ENCODE measurements at places on chromosomes 3 and 15. TPM values are rescaled to one million over a fixed set of nuclear protein-coding genes. Genes with fewer than 3 reads are reported as not detected.

DNA sequence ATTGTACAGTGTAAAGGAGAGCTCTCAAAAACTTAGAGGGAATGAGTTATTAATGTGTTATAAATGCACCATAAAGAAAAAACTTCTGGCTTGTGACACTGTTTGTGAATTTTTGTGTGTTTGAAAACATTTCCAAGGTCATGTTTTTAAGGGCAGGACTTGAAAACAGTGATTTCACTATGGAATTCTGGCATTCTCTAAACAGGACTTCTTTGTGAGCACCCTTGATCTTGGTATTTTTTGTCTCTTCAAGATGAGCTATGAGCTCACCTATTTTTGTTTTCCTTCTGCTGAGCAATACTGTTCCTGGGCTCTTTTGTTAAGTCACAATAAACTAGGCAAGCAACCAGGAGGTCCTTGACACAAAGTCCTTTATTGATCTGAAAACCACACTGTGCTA lies 284.4 kb downstream of the RBMS3 start:
- H3K27ac ChIP-seq: no peak overlapping the region
- H3K4me1 ChIP-seq: no peaks in the 10 kb centered on the region
- H3K36me3 ChIP-seq: no peaks in the 10 kb centered on the region

SUMF1 gene
- 84.9 TPM for total RNA-seq

DNA sequence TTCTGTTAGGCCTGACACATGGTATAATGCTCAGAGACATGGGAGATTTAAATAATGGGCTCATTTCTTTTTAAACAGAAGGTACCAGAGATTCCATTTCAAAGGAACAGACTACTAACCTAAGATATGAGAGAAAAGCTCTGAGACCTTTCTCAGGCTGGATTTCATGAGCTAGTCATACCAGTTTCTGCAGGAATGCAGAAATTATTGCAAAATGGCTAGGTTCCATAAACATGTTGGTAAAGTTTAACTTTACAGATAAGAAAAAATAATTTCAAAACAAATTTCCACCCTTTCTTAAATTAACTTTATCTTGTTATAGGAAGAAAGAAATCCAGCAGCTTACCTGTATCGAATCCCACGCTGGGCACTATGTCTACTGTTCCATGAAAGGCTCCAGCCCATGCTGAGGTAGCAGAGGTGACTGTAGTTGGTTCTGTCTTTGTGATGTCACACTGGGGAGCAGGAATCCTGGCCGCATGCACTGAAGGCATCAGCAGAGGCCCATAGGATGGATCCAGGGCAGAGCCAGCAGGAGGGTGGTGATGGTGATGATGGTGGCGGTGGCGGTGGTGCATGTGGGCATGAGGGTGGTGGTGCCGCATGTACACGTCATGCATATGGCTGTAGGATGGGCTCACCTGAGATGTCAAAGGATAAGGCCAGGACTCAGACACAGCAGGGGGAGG lies 22.6 kb downstream of the VGLL3 start:
- no peak overlapping the region for H3K4me3 ChIP-seq
- H3K27ac ChIP-seq: no peak overlapping the region
- no peaks in the 10 kb centered on the region for H3K36me3 ChIP-seq

DNA sequence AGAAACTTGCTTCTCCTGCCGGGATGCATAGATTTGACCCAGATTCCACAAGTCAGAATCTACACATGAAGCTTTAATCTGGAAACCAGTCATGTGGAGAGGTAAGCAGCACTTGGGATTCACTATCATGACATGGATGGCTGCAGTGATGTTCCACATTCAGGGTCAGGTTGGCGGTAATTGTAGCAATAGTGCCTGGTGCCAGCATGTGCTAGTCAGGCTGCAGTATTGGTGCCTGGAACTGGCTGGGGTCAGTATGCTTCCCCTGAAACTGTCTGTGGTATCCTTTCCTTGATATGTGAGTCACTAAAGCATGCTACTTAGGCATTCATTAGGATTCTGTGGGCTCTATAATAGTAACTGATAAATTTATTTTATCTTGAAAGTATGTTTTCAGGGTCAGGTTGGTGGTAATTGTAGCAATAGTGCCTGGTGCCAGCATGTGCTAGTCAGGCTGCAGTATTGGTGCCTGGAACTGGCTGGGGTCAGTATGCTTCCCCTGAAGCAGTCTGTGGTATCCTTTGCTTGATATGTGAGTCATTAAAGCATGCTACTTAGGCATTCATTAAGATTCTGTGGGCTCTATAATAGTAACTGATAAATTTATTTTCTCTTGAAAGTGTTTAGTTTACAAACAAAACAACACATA lies 1439.2 kb downstream of the ZPLD1 start:
- no peak for DNase-seq
- H3K36me3 ChIP-seq: no peaks in the 10 kb centered on the region
- no peaks in the 10 kb centered on the region for H3K27me3 ChIP-seq
- no peaks in the 10 kb centered on the region for H3K4me1 ChIP-seq

- no peak overlapping the region for H3K4me3 ChIP-seq
- no peaks in the 10 kb centered on the region for H3K27me3 ChIP-seq
- DNase-seq: no peak
- no peak overlapping the region for H3K27ac ChIP-seq
- H3K36me3 ChIP-seq: no peaks in the 10 kb centered on the region
Measured at GRCh38 chr3:49255718-49256511, 21.1 kb downstream of the C3orf62 start.

DNA sequence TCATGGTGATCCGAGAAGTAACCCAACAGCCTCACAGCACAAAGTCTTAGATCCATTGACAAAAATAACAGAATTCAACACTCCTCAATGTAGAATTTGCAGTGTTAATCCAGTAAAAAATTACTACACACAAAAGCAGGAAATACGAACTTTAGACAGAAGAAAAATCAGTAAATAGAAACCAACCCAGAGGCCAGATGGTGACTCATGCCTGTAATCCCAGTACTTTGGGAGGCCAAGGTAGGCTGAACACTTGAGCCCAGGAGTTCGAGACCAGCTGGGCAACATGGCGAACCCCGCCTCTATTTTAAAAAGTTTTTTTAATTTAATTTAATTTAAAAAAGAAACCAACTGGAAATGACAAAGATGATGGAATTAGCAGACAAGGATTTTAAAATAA lies 36.1 kb downstream of the SELENOT start:
- H3K4me1 ChIP-seq: no peaks in the 10 kb centered on the region
- H3K27ac ChIP-seq: no peak overlapping the region
- DNase-seq: no peak
- H3K36me3 ChIP-seq: no peaks in the 10 kb centered on the region
- H3K4me3 ChIP-seq: no peak overlapping the region
- no peaks in the 10 kb centered on the region for H3K27me3 ChIP-seq

GRCh38 chr3:191176038-191176785 lies 22.8 kb upstream of the OSTN start:
- no peaks in the 10 kb centered on the region for H3K36me3 ChIP-seq
- no peak overlapping the region for H3K27ac ChIP-seq
- DNase-seq: no peak
- H3K27me3 ChIP-seq: no peaks in the 10 kb centered on the region

GRCh38 chr3:150871192-150871591 lies 34.0 kb downstream of the MINDY4B start:
- no peaks in the 10 kb centered on the region for H3K36me3 ChIP-seq
- H3K27me3 ChIP-seq: no peaks in the 10 kb centered on the region
- no peak overlapping the region for H3K4me3 ChIP-seq
- DNase-seq: no peak
- H3K27ac ChIP-seq: no peak overlapping the region
- no peaks in the 10 kb centered on the region for H3K4me1 ChIP-seq

DNA sequence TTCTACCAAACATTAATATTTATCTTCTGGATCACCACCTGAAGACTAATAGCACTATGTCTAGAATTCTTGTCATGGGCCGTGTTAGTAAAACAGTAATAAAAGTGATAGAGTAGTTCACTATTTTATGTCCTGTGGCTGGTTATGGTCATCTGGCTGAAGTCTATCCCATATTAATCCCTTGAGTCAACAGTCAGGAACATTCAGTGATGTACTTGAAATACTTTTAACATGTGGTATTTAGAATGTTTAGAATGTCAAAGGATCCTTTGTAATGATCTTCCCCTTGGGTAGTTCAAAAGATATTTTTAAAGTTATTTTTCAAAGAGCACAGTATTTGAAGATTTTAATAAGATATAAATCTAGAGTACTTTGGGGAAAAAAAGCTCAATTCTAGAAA lies 117.0 kb downstream of the MBNL1 start:
- H3K4me1 ChIP-seq: no peaks in the 10 kb centered on the region
- peak overlapping the region; percentile 42 for H3K27ac ChIP-seq
- no peak for DNase-seq
- H3K36me3 ChIP-seq: no peaks in the 10 kb centered on the region

GRCh38 chr15:63256433-63257274 lies 20.8 kb upstream of the APH1B start:
- H3K4me3 ChIP-seq: no peak overlapping the region
- no peak overlapping the region for H3K27ac ChIP-seq
- no peak for DNase-seq
- H3K4me1 ChIP-seq: no peaks in the 10 kb centered on the region
- no peaks in the 10 kb centered on the region for H3K27me3 ChIP-seq

SCN11A gene
- total RNA-seq: 0.33 TPM

FRMD5 gene
- total RNA-seq: 1.6 TPM

DNA sequence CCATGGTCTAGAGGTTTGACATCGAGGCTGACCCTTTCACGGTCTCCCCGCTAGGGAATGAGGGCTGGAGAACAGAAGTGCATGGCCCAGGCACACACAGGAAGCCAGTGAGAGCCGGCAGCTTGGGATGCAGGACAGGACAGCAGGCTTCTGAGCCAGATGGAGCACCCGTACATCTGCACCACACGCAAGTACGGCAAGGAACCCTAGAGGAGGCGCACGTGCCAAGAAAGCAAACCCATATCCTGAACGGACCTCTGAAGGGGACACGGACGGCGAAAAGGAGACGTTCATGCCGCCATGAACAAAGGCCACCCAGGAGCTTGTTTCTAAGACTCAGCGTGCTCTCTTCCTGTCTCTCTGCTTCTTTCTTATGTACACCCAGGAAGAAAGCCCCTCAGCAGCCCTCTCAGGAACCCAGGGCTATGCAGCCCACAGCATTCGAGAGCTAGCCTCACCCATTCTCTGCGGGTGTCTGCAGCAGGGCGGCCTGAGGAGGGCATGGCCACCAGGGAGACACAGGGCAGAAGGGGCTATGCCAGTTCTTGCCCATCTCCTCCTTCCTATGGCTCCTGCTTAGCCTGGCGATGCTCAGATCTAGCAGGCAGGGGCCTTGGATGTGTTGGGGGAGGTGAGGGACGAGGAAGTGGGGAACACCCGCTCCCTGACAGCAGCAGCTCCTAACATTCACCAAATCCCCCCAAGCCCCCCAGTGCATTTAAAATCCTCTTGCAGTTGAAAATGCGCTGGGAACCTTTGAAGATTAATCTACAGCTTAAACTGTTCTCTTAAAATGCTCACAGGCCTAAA lies 81.3 kb downstream of the PCSK6 start:
- no peaks in the 10 kb centered on the region for H3K36me3 ChIP-seq
- H3K4me1 ChIP-seq: no peaks in the 10 kb centered on the region
- DNase-seq: no peak

GRCh38 chr3:128618398-128618726 lies 32.3 kb downstream of the RPN1 start:
- H3K4me1 ChIP-seq: peaks cover 9% of the 10 kb centered on the region
- peaks cover 4% of the 10 kb centered on the region for H3K36me3 ChIP-seq
- no peaks in the 10 kb centered on the region for H3K27me3 ChIP-seq
- no peak for DNase-seq
- peak overlapping the region; percentile 80 for H3K4me3 ChIP-seq

MEIS2 gene
- 28.5 TPM for total RNA-seq

C3orf22 gene
- not detected for total RNA-seq

DNA sequence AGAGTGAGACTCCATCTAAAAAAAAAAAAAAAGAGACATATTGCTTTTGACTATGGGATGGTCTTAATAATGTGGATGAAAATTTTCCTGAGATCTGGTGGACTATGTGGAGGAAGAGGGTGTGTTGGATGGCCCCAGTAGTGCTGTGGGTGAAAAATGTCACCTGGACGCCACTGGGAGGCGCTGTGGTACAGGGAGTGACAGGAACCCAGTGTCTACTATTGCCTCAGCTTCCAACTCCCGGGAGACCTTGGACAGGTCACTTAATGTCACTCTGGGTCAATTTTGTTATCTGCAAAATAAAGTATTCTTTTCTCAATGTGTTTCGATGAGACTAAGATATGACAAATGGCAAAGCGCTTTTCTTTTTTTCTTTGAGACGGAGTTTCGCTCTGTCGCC lies 27.7 kb upstream of the DCP1A start:
- no peak overlapping the region for H3K27ac ChIP-seq
- no peaks in the 10 kb centered on the region for H3K27me3 ChIP-seq
- no peaks in the 10 kb centered on the region for H3K4me1 ChIP-seq
- DNase-seq: peak; percentile 66
- no peaks in the 10 kb centered on the region for H3K36me3 ChIP-seq

DNA sequence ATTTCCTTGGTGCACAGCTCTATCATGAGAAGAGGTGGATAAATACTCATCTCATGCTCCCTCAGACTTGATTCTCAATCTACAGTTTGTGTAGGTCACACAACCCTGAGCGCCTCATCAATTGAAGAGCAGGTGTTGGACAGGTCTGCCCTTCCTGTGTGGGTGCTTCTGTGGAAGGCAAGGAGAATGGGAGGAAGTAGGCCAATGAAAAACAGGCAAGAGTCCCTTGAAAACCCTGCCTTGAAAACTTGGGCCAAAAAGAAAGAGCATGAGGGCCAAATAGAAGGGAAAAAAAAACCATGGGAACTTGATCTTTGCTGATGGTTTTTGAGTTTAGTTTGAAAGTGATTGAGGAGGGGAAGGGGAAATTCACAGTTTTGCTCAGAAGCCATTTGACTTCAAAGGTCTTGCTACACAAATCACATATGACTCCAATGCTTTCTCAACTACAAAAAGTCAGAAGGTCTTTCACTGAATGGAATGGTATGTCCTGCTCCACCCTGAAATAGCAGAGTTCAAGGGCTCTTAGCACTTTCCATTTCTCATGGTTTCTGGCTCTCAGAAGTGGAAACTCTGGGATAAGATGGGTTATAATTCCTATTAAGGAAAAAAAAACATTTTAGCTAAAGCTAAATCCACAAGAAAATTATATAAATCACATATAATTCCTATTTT lies 37.2 kb upstream of the TM4SF1 start:
- H3K27me3 ChIP-seq: no peaks in the 10 kb centered on the region
- no peaks in the 10 kb centered on the region for H3K4me1 ChIP-seq
- DNase-seq: no peak
- H3K4me3 ChIP-seq: no peak overlapping the region
- H3K36me3 ChIP-seq: no peaks in the 10 kb centered on the region

GRCh38 chr15:52858782-52859176 lies 68.6 kb upstream of the ONECUT1 start:
- H3K27me3 ChIP-seq: peaks cover 29% of the 10 kb centered on the region
- no peaks in the 10 kb centered on the region for H3K4me1 ChIP-seq
- DNase-seq: no peak
- H3K27ac ChIP-seq: no peak overlapping the region
- no peak overlapping the region for H3K4me3 ChIP-seq

- H3K4me1 ChIP-seq: no peaks in the 10 kb centered on the region
- no peaks in the 10 kb centered on the region for H3K36me3 ChIP-seq
- DNase-seq: peak; percentile 41
- no peak overlapping the region for H3K4me3 ChIP-seq
- H3K27me3 ChIP-seq: no peaks in the 10 kb centered on the region
Measured at GRCh38 chr15:93479715-93480114, 390.7 kb upstream of the RGMA start.
